ENCODE measurements at places on chromosomes 4 and X.
A peak's percentile ranks its signal among the peaks of the same experiment; 100 is the strongest.

DNA sequence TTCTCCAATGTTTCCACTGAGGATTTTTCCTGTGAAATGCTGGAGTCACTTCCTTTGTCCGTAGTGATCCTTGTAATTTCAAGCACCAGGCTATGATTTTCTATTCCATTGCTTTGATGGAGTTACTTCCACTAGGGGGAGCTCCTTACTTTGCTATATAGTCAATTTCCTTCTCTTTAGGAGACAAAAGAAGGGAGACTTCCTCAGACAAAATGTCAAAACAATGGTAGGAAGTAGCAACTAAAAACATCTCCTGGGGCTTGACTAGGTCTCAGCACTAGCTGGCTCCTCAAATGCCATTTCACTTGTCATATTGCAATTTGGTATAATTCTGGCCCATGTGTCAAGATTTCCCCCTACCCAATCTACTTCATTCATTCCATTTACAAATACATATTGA, 24.1 kb downstream of the ZCCHC12 start:
- DNase-seq = peak; percentile 53

DNA sequence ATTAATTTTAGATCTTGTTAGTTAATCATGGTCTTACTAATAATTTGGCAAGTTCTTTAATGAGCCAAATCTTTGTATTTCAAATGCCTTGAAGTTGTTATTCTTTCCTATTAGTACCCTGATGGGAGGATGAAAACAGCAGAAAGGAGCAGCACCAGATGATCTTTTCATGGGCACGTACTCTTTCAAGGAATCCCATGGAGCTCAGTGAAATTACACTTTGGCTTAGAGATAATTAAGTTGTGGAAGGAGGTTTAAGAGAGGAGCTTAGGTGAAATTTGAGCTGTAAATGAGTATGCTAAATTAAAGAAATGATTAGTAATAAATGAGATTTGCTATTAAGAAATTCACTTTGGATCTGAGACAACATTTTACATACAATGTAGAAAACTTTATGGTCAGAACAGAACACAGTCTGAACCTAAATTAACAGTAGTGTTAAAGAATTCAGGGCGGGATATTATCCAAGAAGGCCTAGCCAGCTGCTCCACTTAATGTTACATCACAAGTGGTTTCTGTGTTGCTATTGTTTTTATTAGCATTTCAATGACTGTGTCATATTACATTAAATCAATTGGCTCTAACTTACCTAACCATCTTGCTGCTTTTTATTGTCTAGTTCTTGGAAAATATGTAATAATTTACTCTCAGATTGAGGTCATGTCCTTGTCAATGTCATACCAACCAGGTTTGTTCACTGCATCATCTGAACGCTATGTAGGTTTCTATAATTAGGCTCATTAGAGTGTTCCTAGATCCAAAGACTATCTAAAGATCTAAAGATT, 3.9 kb downstream of the MTHFD2L start:
- DNase-seq = no peak

- DNase-seq = no peak
These were observed 13.5 kb upstream of the GBA3 start for GRCh38 chr4:22678940-22679854.

GRCh38 chr4:138938366-138938690, 77.3 kb upstream of the NOCT start:
- DNase-seq = peak; percentile 13

- no peak for DNase-seq
These were observed 42.9 kb downstream of the SMAD1 start for GRCh38 chr4:145524552-145524951.

DNA sequence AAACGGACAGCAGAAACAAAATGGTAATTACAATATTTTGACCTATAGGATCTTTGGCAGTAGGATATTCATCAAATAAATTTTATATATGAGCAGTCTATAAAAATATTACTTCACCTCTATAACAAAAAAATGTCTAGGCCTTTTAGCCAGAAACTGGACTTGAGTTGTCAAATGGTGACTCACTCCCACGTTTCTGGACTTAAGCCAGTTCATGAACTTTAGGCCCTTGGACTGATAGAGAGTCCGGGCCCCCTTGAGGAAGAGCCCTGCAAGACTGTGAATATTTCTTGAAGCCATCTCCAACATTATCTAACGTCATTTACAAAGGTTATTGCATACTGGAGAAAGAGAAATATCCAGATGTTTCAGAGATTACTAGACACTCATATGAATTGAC, 106.8 kb upstream of the FAM47A start:
- no peak for DNase-seq

DNA sequence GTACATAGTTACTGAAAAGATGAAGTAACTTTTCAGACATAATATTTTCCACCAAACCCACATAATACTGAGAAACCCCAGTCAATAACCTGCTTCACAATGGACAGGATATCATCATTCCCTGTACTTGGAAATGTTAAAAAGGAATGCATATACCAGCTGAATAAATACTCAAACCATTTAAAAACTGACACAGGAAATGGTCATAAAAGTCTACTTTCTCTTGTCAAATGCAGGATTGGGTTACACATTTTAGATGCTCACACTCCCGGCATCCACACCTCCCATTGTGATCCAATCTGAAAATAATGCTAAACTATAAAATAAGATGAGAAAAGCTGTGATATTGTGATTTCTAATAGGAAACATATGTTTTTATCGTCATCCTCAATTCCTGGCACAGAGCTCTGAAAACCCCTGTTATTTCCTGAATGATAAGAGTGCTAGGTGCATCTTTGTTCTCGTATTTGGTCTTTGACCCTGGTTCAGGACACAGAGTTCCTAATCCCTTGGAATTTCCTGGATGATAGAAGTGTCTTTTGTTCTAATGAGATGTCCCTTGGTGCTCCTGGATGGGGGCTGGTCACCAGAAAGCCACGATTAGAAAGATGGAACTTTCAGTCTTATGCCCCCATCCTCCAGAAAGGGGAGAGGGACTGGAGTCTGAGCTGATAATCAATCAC, 821.3 kb downstream of the TRIML1 start:
- DNase-seq = no peak

DNA sequence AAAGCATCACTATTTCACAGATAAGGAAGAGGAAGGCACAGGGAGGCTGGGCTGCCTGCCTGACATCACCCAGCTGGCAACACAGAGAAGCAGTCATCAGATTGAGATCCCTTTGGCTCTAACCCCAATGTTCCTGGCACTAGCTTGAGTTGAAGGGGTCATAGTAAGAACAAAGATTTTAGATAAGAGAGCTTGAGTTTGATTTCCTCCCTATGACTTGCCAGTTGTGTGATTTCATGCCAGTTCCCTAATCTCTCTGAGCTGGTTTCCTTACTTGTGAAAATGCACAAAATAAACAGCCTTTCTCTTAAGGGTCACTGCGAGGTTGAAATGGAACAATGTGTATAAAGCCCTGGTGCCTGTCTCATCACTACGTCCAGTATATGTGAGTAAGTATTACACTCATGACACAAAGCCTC, 475.4 kb upstream of the HS3ST1 start:
- no peak for DNase-seq

DNA sequence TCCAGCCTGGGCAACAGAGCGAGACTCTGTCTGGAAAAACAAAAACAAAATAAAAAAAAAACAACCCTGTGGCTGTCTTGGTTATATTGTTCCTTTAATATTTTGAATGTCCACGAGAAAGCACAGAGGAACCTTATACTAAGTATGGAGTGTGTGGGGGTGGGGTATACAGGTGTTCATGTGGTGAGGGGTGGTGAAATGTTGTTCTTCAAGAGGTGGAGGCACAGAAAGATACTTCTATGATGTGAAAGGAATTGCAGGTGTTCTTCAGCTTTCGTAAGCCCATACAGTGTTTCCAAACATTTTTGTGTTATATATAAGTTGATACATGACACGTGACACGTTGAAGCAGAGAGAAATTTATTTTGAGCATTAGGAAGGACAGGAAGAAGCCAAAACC, 46.4 kb downstream of the SLC9A6 start:
- DNase-seq = no peak

DNA sequence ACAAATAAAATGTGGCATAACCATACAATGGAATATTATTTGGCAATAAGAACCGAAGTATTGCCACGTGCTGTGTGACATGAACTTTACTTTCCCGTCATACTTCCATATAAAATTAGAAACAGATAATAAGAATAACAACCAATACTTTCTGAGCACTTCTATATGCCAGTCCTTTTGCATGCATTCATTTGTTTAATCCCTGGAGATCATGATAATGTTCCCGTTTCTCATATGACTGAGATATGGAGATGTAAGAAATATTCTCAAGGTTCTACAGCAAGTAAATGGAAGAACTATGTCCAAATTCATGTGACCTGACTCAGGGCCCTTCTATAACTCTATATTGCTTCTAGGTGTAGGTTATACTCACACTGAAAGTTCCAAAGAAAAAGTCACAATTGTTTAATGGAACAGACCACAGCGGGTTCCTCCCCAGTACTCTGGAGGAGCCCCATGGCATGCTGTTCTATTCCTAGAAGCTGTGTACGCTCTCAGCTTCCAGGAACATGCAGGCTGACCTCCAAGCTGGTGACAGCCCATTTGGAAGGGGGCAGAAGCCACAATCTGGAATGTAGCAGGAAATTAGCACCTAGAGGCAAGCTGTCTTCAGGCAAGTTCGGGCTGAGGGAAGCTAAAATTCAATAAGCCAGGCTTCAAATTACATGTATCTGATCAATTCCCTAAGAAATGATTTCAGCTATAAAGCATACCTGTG, 31.5 kb downstream of the QDPR start:
- DNase-seq = no peak

All from RPMI8226 (cell line).